Type B pancreatic cell (in vitro differentiated cells): ENCODE measurements at places on chromosomes 7 and 10. TPM values are rescaled to one million over a fixed set of nuclear protein-coding genes. Genes with fewer than 3 reads are reported as not detected.

The ING3 gene
- total RNA-seq = 14.5 and 20.7 TPM in 2 replicates

GRCh38 chr7:404812-405488 is 114.7 kb downstream of the PDGFA start:
- peaks cover 10% of the 10 kb centered on the region for H3K4me1 ChIP-seq
- no peaks in the 10 kb centered on the region for H3K36me3 ChIP-seq
- H3K27me3 ChIP-seq = peaks cover 23% of the 10 kb centered on the region
- no peak overlapping the region for H3K4me3 ChIP-seq
- DNase-seq = no peak

DNA sequence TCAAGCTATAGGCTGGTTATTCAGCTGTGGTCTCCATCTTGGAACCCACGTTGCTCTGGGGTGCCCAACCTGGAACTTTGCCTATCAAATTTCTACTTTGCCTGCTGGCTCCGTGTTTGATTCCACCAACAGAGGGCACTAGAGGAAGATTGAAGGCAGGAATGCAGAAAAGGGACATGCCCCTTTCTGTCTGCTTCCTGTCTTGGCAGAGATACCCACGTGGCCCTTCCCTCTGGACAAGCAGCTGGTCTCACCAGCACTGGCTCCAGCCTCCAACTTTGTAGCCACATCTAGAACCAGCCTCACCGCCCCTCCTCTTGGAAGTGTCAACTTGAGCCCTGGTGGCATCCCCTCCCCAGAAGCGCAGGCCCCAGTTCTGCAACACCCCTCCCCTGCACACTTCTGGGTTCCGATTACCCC is 52.1 kb upstream of the ZNF438 start:
- DNase-seq = no peak
- H3K36me3 ChIP-seq = no peaks in the 10 kb centered on the region
- no peak overlapping the region for H3K4me3 ChIP-seq
- no peaks in the 10 kb centered on the region for H3K27me3 ChIP-seq

DNA sequence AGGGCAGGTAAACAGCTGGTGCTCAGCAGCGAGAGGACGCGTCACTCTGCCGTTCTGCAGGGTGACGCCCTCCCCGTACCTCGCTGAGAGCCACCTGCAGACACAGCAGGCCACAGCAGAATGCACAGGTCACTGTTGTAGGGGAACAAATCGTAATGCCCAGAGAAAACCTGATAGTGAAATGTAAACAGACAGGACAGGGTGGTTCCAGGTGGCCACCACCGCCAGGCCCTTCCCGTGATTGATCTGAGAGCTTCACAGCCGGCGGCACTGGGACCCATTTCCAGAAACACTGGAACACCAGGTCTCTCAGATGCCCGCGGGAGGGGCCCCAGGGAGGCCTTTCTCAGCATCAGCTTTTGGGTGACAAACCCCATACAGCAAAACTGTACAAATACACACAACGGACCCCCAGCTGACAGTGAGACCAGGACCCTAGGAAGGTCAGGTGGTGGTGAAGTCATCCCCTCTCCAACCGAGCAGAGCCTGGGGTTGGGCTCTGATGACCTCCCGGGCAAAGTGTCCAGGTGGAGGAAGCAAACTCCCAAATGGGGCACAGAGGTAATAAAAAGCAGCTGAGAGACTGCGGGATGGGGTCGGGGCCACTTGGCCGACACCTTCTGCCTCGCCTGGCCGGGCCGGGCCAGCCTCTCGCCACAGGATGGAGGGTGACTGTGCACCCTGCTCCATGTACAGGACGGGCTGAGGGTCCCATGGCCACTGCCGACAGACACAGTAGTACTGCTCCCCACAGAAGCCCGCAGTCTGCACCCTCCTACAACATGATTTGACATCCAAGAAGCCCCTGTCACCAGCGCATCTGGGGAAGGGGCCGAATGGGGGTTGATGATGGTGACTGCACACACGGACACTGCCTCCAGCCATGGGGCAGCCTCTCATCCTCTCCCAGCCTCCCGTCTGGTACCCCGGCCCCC is 4.6 kb downstream of the BHLHA15 start:
- H3K27ac ChIP-seq = no peak overlapping the region
- DNase-seq = no peak
- peaks cover 14% of the 10 kb centered on the region for H3K4me1 ChIP-seq
- no peaks in the 10 kb centered on the region for H3K27me3 ChIP-seq
- no peak overlapping the region for H3K4me3 ChIP-seq
- peaks cover 14% of the 10 kb centered on the region for H3K36me3 ChIP-seq

DNA sequence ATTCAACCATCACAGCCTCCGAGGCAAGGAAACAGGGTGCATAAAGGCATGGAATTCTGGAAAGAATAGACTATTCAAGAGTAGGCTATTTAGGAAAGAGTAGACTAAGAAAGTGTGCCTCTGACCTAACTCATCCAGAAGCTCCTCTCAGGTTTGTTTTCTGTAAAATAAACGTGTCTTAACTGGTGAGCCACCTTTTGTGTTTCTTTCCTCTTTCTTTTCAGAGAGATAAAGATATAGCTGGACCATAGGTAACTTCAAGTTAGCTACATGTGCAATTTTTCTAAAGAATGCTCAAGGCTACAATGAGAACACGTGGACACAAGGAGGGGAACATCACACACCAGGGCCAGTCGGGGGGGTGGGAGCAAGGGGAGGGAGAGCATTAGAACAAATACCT is 577.0 kb downstream of the TYW1 start:
- H3K27ac ChIP-seq = no peak overlapping the region
- no peaks in the 10 kb centered on the region for H3K4me1 ChIP-seq
- no peak overlapping the region for H3K4me3 ChIP-seq
- no peaks in the 10 kb centered on the region for H3K36me3 ChIP-seq

DNA sequence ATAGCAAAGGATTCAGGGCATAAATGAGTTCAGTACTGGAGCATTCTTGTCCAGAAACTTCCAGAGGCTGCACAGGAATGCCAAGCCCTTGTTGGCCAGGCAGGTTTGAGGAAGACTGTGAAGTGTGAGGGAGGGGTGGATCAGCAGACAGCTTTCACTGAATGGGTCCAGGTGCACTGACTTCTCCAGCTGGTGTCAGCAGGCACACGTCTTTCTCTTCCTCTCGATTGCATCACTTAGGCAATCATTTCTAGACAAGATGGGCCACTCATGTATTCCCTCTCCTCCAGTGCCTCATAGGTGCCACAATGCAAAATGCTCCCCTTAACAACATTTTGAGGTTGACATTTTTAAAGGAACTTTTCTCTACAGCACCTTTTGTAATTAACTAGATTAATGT is 15.6 kb upstream of the PLEKHS1 start:
- H3K4me1 ChIP-seq = no peaks in the 10 kb centered on the region
- no peak overlapping the region for H3K4me3 ChIP-seq
- no peaks in the 10 kb centered on the region for H3K36me3 ChIP-seq
- no peak for DNase-seq

GRCh38 chr7:45583296-45583695 is 9.1 kb downstream of the ADCY1 start:
- H3K27me3 ChIP-seq = peaks cover 1% of the 10 kb centered on the region
- H3K4me3 ChIP-seq = no peak overlapping the region
- no peak for DNase-seq
- H3K36me3 ChIP-seq = no peaks in the 10 kb centered on the region
- H3K27ac ChIP-seq = no peak overlapping the region
- H3K4me1 ChIP-seq = peaks cover 5% of the 10 kb centered on the region

GRCh38 chr7:144606261-144606660 is 202.8 kb upstream of the NOBOX start:
- no peak for DNase-seq
- no peaks in the 10 kb centered on the region for H3K36me3 ChIP-seq
- H3K27ac ChIP-seq = no peak overlapping the region
- no peak overlapping the region for H3K4me3 ChIP-seq
- no peaks in the 10 kb centered on the region for H3K4me1 ChIP-seq
- H3K27me3 ChIP-seq = no peaks in the 10 kb centered on the region

The HOXA5 gene
- total RNA-seq = 55.0 and 77.7 TPM in 2 replicates

- peak overlapping the region; percentile 47 for H3K27ac ChIP-seq
- DNase-seq = no peak
- H3K4me3 ChIP-seq = peak overlapping the region; percentile 51
- no peaks in the 10 kb centered on the region for H3K36me3 ChIP-seq
- peaks cover 37% of the 10 kb centered on the region for H3K4me1 ChIP-seq
- peaks cover 21% of the 10 kb centered on the region for H3K27me3 ChIP-seq
Observed at GRCh38 chr7:26658389-26659084, 205.9 kb downstream of the SKAP2 start.
